ENCODE measurements at places on chromosomes 16 and 17. TPM values are rescaled to one million over a fixed set of nuclear protein-coding genes. Genes with fewer than 3 reads are reported as not detected.

The TBC1D3 gene
- 1.7 TPM for total RNA-seq

DNA sequence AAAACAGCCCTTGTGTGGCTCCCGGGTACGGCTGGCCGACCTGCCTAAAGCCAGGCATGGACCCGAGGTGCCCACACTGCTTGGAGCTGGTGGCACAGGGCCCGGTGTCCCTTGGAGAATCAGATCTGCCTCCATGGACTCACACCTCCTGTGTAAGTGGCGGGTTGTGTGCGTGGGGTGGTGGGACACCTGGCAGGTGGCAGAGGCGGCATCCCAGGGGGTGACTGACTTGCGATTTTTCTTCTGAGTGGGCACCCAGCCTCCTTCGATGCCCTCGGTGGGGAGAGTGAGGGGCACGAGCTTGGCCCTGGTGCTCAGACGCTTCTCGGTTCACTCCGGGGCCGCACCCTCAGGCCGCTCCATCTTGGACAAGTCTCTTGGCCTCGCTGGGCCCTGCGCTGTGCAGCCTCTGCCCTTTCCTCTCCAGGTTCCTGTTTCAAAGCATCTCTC lies 35.8 kb downstream of the METRNL start:
- DNase-seq = no peak

- no peak for DNase-seq
Observed at GRCh38 chr17:66542967-66543520, 240.6 kb downstream of the PRKCA start.

DNA sequence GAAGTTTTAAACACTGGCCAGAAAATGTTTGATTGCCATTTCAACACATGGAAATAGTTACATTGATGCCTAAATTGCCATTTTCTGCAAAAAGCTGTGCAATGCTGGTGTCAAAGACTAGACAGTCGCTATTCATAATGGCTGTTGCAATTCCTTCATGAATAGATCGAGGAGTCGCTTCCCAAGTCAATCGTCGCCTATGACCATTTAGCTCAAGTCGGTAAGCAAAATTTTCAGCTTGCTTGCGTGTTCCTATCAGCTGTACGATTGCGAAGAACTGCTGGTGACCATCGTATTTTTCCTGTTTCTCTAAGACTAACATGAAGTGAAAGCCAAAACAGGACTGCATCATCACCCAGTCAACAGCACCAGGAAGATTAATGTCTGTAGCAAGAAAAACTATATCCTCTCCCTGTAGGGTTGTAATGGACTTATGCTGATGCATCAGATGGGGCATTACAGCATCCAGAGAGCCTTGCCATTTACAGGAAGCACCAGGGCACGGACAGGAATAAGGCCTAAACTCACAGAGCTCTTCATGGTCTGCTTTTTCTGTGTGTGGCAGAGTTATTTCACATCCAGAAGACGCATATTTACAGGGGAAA lies 23.6 kb downstream of the SIAH1 start:
- DNase-seq = no peak

- no peak for DNase-seq
Observed at GRCh38 chr16:60206516-60206915, 1472.4 kb upstream of the GOT2 start.

Measured in B cell (primary cell).